ENCODE measurements at places on chromosomes 4 and X. TPM values are rescaled to one million over a fixed set of nuclear protein-coding genes. Genes with fewer than 3 reads are reported as not detected.

GRCh38 chrX:115400960-115401359 lies 111.4 kb downstream of the LUZP4 start:
- no peak overlapping the region for H3K4me3 ChIP-seq
- H3K27me3 ChIP-seq, result no peaks in the 10 kb centered on the region
- peak overlapping the region; percentile 27 for H3K27ac ChIP-seq
- DNase-seq, result no peak
- no peaks in the 10 kb centered on the region for H3K36me3 ChIP-seq
- H3K4me1 ChIP-seq, result peaks cover 19% of the 10 kb centered on the region

- H3K4me3 ChIP-seq, result no peak overlapping the region
- DNase-seq, result no peak
- peaks cover 20% of the 10 kb centered on the region for H3K36me3 ChIP-seq
- no peak overlapping the region for H3K27ac ChIP-seq
- H3K27me3 ChIP-seq, result no peaks in the 10 kb centered on the region
- no peaks in the 10 kb centered on the region for H3K4me1 ChIP-seq
Measured at GRCh38 chrX:133958997-133959688, 26.3 kb downstream of the GPC3 start.

- no peaks in the 10 kb centered on the region for H3K27me3 ChIP-seq
- no peaks in the 10 kb centered on the region for H3K36me3 ChIP-seq
- DNase-seq, result no peak
- H3K4me3 ChIP-seq, result no peak overlapping the region
- no peak overlapping the region for H3K27ac ChIP-seq
Measured at GRCh38 chrX:11450354-11450753, 157.1 kb downstream of the AMELX start.

GRCh38 chr4:81085291-81085690 lies 54.8 kb downstream of the BMP3 start:
- H3K27me3 ChIP-seq, result peaks cover 4% of the 10 kb centered on the region
- no peak overlapping the region for H3K4me3 ChIP-seq
- H3K27ac ChIP-seq, result no peak overlapping the region
- no peaks in the 10 kb centered on the region for H3K4me1 ChIP-seq
- no peak for DNase-seq

The MORC4 gene
- total RNA-seq, result 22.9 TPM

The NALF2 gene
- total RNA-seq, result 0.11 TPM
